ENCODE measurements at places on chromosomes 16 and 17.

GRCh38 chr16:72657791-72658190, 390.1 kb downstream of the ZFHX3 start:
- no peak for DNase-seq

- no peak for DNase-seq
Measured at GRCh38 chr17:34579979-34580684, 750 bp downstream of the TMEM132E start.

GRCh38 chr16:69494991-69495392, 70.6 kb downstream of the CYB5B start:
- DNase-seq = peak; percentile 23

DNA sequence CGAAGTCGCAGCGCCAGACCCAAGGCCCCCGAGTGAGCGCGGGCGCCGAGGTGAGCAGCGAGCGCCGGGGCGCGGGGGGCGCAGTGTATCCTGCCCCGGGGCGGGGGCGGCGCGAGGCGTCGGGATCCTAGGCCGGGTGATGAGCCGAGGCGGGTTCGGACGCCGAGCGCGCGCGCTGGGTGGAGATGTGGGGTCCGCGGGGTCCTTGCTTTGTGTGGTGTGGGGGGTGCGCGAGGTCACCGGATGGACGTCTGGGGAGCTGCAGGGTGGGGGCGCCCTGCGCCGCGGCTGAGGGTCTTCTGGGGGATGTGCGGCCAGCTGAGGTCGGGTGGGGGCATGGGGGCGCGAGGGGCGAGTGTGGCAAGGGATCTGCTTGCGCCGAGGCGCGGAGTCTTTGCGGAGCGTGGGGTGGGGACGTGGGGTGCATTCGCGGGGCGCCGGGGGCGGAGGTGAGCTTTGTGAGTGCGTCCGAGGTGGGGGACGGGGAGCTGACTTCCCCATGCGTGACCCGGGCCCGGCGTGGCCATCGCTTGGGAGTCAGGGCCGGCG, 560 bp downstream of the RAI1 start:
- no peak for DNase-seq

DNA sequence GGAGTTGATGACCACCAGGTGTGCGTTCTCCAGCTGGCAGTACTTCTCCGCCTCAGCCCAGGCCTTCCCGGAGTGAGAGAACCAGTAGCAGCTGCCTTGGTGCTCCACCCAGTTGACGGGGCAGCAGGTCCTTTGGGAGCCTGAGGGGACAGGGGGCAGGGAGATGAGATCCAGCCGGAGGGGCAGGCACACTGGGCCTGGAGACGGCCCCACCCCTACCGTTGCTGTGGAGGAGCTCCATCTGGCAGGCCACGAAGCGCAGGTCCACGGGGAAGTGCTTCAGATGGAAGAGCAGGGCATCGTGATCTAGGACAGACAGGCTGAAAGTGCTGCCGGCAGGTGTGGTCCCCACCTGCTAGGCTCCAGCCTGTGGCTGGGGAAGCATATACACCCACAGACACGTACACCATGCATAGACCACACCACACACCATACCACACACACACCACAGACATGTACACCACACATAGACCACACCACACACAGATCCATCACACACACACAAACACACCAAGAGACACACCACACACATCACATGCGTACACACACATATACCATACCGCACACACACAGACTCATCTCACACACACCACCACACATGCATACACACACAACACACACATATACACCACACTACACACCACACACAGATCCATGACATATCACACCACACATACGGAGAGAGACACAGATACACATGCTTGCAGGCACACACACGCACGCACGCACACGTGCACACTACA, 7.4 kb downstream of the ASGR2 start:
- DNase-seq = no peak

- DNase-seq = no peak
Measured at GRCh38 chr17:41705271-41705991, 6.7 kb upstream of the GAST start.

DNA sequence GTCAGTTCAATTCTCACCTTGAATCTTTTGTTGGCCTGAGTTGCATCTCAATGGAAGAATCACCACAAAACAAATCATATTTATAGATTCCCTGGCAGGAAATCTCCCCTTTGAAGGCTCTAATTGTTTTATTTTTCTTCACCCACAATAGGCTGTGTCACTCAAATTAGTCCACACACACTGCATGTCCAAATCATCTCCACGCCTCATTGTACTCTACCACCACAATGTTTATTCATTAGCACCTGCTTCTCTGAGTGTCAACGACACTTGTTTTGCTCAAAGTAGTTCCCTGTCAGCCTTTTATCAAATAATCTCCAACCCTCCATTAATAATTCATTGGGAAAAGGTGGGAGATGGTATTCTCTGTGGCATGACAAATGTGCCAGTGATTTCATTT, 164.3 kb downstream of the ABCC12 start:
- DNase-seq = no peak

DNA sequence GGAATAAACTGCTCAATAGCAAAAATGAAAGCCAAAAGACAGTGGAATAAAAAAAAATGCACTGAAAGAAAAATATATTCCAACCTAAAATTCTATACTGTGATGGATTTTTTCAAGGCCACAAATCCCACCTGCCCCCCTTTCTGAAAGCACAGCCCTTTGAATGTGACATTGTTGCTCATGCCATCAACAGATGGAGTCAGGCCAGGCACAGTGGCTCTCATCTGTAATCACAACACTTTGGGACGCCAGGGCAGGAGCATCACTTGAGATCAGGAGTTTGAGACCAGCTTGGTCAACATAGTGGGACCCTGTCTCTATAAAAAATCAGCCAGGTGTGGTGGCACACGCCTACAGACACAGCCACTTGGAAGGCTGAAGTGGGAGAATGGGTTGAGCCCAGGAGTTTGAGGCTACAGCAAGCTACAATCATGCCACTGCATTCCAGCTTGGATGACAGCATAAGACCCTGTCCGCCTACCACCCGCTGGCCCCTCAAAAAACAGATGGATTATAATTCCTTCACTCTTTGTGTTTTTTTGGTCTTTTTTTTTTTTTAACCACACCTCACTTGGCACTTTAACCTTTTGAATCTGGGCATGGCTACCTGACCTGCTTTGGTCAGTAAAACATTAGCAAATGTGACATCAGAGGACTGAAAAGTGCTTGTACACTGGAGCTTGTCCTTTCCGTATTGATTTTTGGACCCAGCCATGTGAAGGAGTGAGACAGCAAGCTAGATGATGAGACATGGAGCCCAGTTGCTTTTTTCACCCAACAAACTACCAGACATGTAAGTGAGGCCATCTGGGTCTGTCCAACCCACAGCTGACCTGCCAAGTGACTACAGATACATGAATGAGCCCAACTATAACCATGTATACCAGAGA, 36.3 kb downstream of the GLG1 start:
- DNase-seq = no peak

DNA sequence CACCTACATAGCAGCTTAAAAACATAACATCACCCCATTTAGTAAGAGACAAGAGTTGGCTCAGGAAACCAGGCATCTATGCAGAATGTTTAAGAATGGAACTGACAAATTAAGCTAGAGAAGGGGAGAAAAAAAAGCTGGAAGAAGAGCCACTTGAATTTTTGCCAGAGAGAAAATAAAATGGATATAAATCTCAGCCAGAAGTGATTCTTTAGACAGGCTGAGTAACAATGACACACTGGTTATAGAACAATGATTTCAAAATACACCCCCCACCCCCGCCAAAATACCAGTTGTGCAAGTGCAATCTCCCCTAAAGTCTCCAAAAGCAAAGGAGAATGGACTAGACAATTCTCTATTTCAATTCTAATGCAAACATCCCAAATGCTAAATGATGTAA, 22.4 kb downstream of the LSM12 start:
- DNase-seq = no peak

GRCh38 chr16:11224894-11225676, 30.9 kb downstream of the SOCS1 start:
- peak; percentile 83 for DNase-seq

GRCh38 chr17:57243171-57243622, 13.1 kb upstream of the MSI2 start:
- DNase-seq = peak; percentile 58

DNA sequence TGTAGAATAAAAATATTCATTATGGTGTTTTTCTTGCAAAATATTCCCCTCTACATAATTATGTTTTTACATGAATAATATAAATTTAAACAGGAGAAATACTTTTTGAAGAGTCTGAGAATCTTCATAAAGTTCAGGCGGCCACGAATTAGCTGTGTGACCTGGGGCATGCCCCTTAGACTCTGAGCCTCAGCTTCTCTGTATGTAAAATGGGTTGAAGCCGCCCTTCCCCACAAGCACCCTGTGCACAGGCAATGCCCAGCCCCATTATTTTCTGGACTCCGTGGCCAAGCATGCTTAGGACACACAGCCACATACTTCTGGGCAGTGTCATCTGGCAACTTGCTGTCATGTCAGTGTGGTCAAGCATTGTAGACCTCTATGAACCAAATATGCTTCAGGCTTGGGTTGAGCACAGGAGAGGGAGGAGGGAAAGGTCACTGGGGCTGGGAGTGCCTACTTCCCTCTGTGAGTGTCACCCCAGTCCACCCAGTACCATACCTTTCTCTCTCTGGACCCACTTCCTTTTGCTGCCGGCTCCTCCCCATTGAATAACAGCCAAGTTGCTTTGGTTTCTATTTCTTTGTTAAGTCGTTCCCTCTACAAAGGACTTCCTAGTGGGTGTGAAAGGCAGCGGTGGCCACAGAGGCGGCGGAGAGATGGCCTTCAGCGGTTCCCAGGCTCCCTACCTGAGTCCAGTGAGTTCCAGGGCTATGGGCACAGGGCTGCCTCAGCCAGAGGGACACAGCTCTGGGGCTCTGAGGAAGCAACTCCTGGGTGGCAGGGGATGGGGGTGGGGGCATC, at the start of gene LGALS9:
Gene LGALS9 (plus strand): TSS at position 582 of the 804 bp plus-strand sequence. CDS start 78 bp downstream, at position 660.
- no peak for DNase-seq

- DNase-seq = no peak
Measured at GRCh38 chr17:55575058-55575636, 63.9 kb upstream of the SMIM36 start.

DNA sequence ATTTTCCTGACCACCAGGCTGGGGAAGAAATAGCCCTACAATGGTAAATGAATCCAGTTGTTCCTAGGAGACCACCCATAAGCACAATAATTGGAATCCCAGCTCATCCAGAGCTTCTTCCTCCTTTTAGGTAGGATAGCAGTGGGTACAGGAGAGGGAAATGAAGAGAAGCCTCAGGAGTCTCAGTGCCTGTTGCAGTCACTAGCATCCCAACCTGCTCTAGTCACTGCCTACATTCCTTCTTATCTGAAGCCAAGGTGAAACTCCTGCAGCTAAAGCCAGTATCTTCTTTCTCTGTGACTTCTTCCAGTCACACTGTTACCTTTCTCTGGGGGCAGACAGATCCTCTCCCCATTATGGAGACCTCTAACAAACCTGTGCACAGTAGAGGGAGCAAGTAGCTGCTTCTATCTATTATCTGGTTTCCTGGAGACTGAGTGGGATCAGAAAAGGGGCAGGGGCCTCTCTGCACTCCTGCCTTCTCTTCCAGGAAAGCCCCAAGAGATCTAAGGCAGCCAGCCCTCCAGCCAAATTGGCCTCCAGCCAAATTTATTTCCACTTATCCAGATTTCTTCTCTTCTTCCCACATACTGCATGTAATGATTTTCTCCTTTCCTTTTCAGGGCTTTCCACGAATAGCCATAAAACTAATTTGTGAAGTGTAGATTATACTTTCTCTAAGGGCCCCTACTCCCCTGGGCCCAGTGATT, 85.5 kb downstream of the SSH2 start:
- no peak for DNase-seq

- no peak for DNase-seq
Measured at GRCh38 chr17:50203086-50203485, 1.7 kb upstream of the COL1A1 start.

DNA sequence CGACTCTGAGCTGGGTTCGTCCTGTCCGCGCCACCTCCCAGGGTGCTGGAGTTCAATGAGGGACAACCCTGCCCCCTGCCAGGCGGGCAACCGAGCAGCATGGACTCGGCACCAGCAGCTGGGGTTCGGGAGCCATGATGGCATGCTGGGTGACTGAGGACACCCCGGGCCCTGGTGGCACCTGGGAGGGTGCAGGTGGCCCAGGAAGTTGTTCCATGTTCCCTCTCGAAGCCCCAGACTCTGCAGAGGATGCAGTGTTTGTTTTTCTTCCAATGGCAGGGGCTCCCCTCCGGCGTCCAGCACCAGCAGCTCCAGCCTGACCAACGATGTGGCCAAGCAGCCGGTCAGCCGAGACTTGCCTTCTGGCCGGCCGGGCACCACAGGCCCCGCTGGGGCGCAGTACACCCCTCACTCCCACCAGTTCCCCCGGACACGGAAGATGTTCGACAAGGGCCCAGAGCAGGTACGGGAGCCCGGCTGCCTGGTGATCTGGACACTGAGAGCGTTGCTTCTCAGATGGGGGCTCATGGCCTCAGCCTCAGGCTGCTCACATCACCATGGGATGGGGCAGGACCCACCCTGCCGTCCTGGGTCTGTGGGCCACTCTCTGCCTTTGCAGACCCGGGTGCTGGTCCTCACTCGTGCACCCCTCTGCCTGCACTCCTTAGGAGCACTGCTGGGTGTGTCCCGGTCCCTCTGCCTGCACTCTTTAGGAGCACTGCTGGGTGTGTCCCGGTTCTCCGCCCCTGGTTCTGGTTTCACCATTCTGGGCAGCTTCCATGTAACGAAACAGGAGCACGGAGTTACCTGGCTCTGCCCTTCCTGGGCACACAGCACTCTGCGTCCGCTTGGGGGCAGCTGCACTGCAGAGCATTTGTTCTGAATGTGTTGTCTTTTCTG, 68.2 kb upstream of the CHMP6 start:
- no peak for DNase-seq

DNA sequence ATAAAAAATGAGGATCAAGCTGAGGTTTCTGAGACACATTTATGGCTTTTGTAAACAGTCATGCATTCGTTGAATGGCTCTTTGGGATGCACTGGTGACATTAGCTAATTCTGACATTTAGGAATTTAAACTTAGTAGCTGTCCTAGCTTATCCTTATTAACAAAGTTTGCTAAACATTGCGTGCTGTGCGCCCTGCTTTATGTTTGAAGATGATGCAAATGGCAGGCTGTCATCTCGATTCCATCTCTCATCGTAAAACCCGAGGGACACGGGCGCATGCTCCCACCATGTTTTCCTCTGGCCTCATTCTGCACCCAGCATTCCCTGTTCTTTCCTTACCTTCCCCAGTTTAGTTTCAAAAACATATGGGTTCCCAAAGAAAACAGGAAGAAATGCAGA, 53.8 kb upstream of the ARHGAP44 start:
- DNase-seq = no peak

- no peak for DNase-seq
Measured at GRCh38 chr17:55708175-55708974, 14.3 kb downstream of the TMEM100 start.

DNA sequence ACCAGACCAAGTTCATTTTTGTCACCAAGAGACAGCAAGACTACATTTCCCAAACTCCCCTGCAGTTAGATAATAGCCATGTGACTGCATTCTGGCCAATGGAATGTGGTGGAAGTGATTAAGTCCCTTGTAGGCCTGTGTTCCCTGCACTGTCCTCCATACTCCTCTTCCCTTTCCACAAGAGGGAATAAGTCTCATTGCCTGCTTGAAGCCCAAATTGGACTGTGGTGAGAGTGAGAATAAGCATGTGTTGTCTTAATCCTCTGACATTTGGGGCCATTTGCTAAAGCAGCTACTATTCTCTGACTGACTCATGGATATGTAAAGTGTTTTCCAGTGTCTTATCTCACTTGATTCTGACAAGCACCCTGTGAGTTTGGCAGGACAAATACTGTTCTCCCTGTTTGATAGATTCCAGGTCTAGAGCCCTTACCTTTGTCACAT, 20.7 kb downstream of the PIK3R6 start:
- no peak for DNase-seq

Measured in stimulated activated CD4-positive, alpha-beta T cell treated with anti-CD3 and anti-CD28 coated beads, Interleukin-12 subunit alpha, Interleukin-12 subunit beta, amount 100 ng/mL, for 48 hours (primary cell).